Activated naive CD8-positive, alpha-beta T cell treated with anti-CD3 and anti-CD28 coated beads, Interleukin-2, amount 50 U/mL, for 24 hours (primary cell): ENCODE measurements at places on chromosomes 6 and 20.

DNA sequence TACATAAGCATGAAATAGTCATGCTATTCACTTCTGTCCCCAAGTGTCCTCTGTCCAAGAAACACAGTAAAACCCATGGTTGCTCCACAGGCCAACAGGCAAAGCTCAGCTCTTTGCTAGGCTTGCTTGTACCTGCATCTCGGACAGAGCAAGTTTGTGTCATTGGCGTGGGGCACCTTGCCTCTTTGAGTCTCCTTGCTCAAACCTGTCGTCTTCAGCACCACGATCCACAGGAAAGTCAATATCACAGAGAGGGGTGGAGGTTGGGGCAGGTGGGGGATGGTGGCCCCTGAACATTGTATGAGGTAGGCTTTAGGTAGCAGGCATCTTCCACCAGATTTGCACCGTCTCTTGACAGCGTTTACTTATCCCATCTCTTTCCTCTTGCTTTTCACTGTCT is 4.1 kb upstream of the TMEM14B start:
- H3K36me3 ChIP-seq, result peaks cover 6% of the 10 kb centered on the region
- DNase-seq, result no peak
- no peak overlapping the region for H3K4me3 ChIP-seq
- no peak overlapping the region for H3K27ac ChIP-seq
- H3K27me3 ChIP-seq, result no peaks in the 10 kb centered on the region
- H3K4me1 ChIP-seq, result peaks cover 13% of the 10 kb centered on the region

DNA sequence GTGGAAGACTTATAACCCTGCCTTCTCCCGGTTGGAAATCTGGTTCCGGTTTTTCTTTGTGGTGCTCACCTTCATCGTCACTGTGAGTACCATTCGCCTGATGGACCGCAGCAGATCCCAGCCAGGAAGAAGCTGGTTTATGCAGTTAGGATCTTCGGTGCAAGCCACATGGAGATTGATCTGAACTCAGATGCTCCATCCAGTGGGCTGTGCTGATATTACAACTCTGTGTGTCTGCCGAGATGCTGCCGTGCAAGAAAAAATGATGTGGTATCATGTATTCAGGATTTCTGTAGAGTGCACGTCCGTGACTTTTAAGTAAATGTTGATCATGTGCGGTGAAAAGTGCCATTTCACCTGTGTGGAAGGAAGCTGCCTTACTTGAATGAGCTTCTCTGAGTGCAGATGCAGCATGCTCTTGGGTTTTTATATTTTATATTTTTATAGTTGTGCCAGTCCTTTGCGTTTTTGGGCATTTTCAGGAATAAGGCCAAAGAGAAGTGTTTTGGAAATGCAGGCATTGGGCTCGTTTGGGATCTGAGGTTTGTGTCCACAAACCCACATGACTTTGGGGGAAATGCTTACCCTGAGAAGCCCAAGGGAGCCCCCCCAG is 39.2 kb downstream of the DYNLT1 start:
- H3K36me3 ChIP-seq, result peaks cover 32% of the 10 kb centered on the region
- H3K27ac ChIP-seq, result peak overlapping the region; percentile 42
- no peaks in the 10 kb centered on the region for H3K27me3 ChIP-seq
- no peak overlapping the region for H3K4me3 ChIP-seq

DNA sequence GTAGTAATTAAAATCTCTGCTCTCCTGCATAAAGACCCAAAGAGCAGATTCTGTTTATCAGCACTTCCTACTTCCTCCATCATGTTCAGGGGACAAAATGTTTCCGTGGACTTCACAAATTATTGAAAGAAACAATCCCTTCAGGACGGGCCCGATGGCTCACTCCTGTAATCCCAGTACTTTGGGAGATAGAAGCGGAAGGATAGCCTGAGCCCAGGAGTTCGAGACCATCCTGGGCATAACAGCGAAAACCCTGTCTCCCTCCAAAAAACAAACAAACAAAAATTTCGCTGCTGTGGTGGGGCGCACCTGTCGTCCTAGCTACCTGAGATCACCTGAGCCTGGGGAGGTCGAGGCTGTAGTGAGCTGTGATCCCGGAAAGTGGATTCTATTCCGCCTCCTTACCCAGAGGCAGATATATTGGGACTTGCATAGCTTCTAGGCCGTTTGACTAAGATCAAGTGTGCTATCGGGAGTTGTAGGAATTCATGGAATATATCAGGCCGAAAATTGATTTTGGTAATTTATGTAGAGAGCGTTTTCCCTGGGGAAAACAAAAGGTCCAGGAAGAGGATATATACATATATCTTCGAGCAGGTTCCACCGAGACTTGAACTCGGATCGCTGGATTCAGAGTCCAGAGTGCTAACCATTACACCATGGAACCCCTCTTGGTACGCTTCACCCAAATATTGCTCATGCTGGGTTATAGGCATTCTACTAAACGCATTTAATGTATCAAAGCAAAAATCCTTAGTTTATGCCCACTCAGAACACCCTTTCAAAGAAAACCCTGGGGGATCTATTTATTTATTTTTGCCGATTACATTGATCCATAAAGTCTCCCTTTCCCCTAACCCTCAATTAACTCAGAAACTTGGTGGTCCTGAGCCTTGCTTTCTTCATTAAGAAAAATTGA is 74.5 kb upstream of the ZNF184 start:
- peak; percentile 63 for DNase-seq
- H3K27ac ChIP-seq, result peak overlapping the region; percentile 78
- peaks cover 18% of the 10 kb centered on the region for H3K36me3 ChIP-seq
- peaks cover 18% of the 10 kb centered on the region for H3K4me1 ChIP-seq

GRCh38 chr6:47057830-47058540 is 15.9 kb upstream of the ADGRF1 start:
- H3K36me3 ChIP-seq, result no peaks in the 10 kb centered on the region
- no peak overlapping the region for H3K27ac ChIP-seq
- no peaks in the 10 kb centered on the region for H3K4me1 ChIP-seq
- H3K4me3 ChIP-seq, result no peak overlapping the region
- DNase-seq, result no peak
- H3K27me3 ChIP-seq, result peaks cover 1% of the 10 kb centered on the region

DNA sequence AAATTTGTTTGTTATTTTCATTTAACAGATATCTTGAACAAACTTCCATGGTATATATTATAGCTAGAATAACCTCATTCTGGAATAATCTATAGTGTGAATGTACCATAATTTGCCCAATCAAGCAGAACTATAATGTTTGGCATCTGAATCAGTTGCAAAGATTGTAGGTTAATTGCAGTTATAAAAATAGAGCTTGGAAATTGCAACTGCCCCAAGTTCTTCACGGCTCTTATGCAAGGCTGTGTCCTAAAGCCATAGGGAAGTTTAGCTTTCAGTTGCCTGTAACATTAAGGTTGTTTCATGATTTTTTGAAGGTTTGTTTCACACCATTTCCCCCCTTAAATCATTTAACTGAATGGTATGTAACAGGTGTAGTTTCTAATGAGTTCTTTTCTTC is 19.4 kb downstream of the NQO2 start:
- no peak overlapping the region for H3K27ac ChIP-seq
- H3K4me3 ChIP-seq, result no peak overlapping the region
- peaks cover 31% of the 10 kb centered on the region for H3K36me3 ChIP-seq
- no peak for DNase-seq

GRCh38 chr20:7940341-7940740 is at the start of gene HAO1:
HAO1 (minus strand) TSS chr20:7940458; CDS start chr20:7940422, 36 bp downstream.
- no peak for DNase-seq
- no peaks in the 10 kb centered on the region for H3K4me1 ChIP-seq
- H3K27ac ChIP-seq, result no peak within 1 kb of the TSS
- H3K36me3 ChIP-seq, result no peaks in the 10 kb centered on the region

DNA sequence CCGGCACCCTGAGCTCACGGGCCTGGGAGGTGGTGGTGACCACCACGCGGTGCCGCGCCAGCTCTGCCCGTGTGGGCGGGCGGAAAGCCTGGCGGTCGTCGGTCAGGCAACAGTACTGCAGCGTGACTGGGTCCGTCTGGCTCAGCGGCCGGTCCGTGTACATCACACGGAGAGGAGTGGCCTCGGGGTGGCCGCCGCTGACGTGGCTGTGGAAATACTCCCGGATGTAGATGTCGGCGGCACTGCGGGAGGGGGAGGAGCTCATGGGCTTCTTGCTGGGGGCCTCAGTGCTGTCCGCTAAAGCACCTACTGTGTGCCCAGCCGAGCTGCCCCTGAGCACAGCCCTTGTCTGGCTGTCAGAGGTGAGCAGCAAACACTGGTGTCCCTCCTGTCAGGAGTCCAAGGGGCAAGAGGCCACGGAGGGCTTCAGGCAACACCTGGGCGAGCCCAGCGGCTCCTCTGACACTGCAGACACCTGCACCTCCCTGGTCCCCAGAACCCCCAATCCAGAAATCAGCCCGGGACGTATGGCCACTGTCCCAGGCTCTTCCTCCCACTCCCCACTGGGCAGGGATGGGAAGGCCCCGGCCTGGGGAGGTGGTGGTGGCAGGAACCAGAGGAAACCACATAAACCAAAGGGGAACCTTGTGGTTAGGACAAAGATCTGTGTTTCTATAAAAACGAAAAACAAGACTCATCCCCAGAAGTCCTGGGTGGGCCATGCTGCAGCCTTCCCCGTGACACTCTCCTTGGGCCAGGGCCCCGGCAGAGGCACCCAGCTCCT is 6.5 kb downstream of the HELZ2 start:
- H3K27me3 ChIP-seq, result peaks cover 3% of the 10 kb centered on the region
- H3K36me3 ChIP-seq, result no peaks in the 10 kb centered on the region
- peak overlapping the region; percentile 54 for H3K4me3 ChIP-seq
- peak; percentile 64 for DNase-seq
- peak overlapping the region; percentile 39 for H3K27ac ChIP-seq

DNA sequence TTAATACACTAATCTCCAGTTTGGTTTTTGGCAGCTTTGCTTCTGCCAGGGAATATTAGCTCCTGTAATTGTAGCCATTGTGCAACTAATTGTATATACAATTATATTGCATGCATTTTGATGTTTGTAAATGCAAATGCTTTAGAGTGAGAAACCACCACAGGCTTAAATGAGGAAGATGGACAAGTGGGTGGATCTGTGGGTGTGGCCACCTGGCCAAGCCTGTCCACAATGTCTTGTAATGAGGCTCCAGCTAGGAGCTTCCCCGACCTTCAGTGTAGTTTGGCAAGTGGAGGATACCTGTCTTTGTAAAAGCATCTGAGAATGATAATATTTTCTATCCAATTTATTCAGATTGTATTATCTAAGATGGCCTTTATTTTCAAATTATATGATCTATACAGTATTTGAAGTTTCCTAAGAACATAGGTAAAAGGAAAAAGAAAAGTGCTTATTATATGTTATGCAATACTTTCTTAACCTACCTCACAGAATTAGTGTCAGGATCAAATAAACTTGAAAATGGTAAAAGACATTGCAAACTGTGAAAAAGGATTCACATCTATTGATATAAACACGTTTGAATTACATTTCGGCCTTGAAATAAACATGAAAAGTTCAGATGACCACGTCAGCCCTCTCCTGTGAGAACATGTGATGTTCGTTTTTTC is 49.3 kb upstream of the ARID1B start:
- no peak for DNase-seq
- no peaks in the 10 kb centered on the region for H3K36me3 ChIP-seq
- peaks cover 2% of the 10 kb centered on the region for H3K27me3 ChIP-seq
- no peak overlapping the region for H3K4me3 ChIP-seq

GRCh38 chr6:135464634-135465033 is 32.9 kb downstream of the AHI1 start:
- no peak for DNase-seq
- H3K27me3 ChIP-seq, result no peaks in the 10 kb centered on the region
- peaks cover 9% of the 10 kb centered on the region for H3K4me1 ChIP-seq

DNA sequence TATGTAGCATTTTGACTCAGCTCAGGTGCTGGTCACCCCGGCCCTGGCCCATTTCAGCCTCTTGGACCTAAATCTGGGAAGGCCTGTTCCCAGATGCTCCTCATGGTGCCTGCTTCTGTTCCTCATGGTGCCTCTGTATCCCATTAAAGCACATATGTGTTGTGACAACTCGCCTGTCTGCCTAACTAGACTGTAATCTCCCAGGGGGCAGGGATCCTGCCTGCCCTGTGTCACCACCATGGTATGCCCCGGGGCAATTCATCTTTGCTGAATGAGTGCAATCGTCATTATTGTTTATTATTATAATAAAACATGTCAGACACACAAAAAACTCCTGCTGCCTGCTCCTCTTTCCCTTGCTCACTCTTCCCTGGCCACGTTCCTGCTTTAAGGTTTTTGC is 62.0 kb downstream of the ZFP64 start:
- peaks cover 2% of the 10 kb centered on the region for H3K36me3 ChIP-seq
- H3K4me3 ChIP-seq, result no peak overlapping the region
- no peak overlapping the region for H3K27ac ChIP-seq
- H3K4me1 ChIP-seq, result peaks cover 15% of the 10 kb centered on the region

- peaks cover 15% of the 10 kb centered on the region for H3K4me1 ChIP-seq
- peaks cover 48% of the 10 kb centered on the region for H3K27me3 ChIP-seq
- no peak overlapping the region for H3K27ac ChIP-seq
- no peaks in the 10 kb centered on the region for H3K36me3 ChIP-seq
- H3K4me3 ChIP-seq, result peak overlapping the region; percentile 77
- DNase-seq, result no peak
Observed at GRCh38 chr6:50815436-50816114, 3.1 kb upstream of the TFAP2B start.

DNA sequence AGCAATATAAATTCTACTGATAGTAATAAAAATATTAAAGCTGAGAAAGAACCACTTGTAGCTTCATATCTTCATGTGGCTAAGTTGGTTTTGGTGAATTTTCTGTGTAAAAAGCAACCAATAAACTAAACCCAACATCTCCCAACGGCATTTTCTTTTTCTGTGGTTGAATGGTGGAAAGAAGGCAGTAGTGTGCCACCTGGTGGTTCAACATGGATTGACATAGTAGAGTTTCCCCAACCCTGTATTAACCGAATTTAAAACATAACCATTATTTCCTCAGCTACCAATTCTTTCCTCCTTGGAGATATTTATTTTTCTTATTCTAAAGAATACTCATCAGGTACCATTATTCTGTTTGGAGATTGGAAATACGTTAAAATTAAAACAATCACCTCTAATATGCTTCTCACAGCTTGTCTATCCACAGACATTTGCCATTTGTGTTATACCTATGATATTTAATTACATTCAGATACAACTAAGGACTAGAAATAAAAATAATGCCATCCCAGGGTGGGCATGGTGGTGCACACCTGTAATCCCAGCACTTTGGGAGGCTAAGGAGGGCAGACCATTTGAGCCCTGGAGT is 117.1 kb upstream of the EEF1E1 start:
- no peak overlapping the region for H3K4me3 ChIP-seq
- no peaks in the 10 kb centered on the region for H3K4me1 ChIP-seq
- H3K27ac ChIP-seq, result no peak overlapping the region
- H3K36me3 ChIP-seq, result no peaks in the 10 kb centered on the region
- DNase-seq, result peak; percentile 26

DNA sequence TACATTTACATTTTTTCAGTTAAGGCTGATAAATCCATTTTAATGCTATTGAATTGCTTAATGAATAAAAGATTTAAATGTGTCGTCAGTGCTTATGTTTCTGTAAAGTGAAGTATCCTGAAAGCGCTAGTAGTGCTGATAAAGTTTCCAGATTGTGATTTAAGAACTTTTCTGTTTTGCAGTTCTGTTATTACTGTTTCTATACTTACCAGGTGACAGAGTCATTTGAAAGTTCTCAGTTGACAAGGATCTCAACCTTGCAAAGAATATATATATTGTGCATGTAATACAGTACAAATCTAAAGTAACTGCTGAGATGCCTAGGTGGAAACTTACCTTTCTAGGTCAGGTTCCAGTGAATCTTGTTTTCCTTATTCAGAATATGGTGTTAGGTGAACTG is 201.8 kb downstream of the ARID1B start:
- no peak for DNase-seq
- H3K27me3 ChIP-seq, result no peaks in the 10 kb centered on the region
- no peak overlapping the region for H3K27ac ChIP-seq
- no peaks in the 10 kb centered on the region for H3K36me3 ChIP-seq

GRCh38 chr6:52180787-52181558 is 5.2 kb upstream of the IL17A start:
- no peak overlapping the region for H3K4me3 ChIP-seq
- H3K27me3 ChIP-seq, result peaks cover 36% of the 10 kb centered on the region
- no peak overlapping the region for H3K27ac ChIP-seq
- H3K4me1 ChIP-seq, result peaks cover 20% of the 10 kb centered on the region
